Thoracic aorta (tissue), 2 donors: ENCODE measurements at places on chromosomes 4 and X. TPM values are rescaled to one million over a fixed set of nuclear protein-coding genes. Genes with fewer than 3 reads are reported as not detected.
A peak's percentile ranks its signal among the peaks of the same experiment; 100 is the strongest.

Gene GPRASP2
- 8.1 TPM for total RNA-seq

Gene MAGEC2
- not detected for total RNA-seq

Gene ASMT
- total RNA-seq: not detected

Gene CFAP299
- total RNA-seq: not detected

Gene HELQ
- 11.6 TPM for total RNA-seq

Gene OTUD4
- total RNA-seq: 57.2 TPM

Gene SUPT20HL2
- not detected for total RNA-seq

GRCh38 chr4:140113653-140114052, 40.3 kb downstream of the MAML3 start:
- no peaks in the 10 kb centered on the region for H3K36me3 ChIP-seq
- H3K27me3 ChIP-seq: no peaks in the 10 kb centered on the region
- no peak overlapping the region for H3K27ac ChIP-seq
- no peaks in the 10 kb centered on the region for H3K4me1 ChIP-seq
- DNase-seq: no peak

GRCh38 chr4:64409300-64409699, at the start of gene TECRL:
TECRL (minus strand) TSS chr4:64409450; CDS start chr4:64409351, 99 bp downstream.
- DNase-seq: no peak
- H3K27me3 ChIP-seq: no peaks in the 10 kb centered on the region
- no peaks in the 10 kb centered on the region for H3K36me3 ChIP-seq
- H3K27ac ChIP-seq: no peak within 1 kb of the TSS
- H3K4me3 ChIP-seq: no peak within 1 kb of the TSS

GRCh38 chrX:23945206-23945605, 37.4 kb downstream of the CXorf58 start:
- H3K36me3 ChIP-seq: no peaks in the 10 kb centered on the region
- H3K4me1 ChIP-seq: no peaks in the 10 kb centered on the region
- H3K27me3 ChIP-seq: no peaks in the 10 kb centered on the region

GRCh38 chr4:137274404-137274803, 257.9 kb downstream of the PCDH18 start:
- no peaks in the 10 kb centered on the region for H3K27me3 ChIP-seq
- DNase-seq: no peak
- peak overlapping the region; percentile 42 for H3K27ac ChIP-seq
- H3K4me3 ChIP-seq: peak overlapping the region; percentile 7
- peaks cover 17% of the 10 kb centered on the region for H3K4me1 ChIP-seq

- no peaks in the 10 kb centered on the region for H3K36me3 ChIP-seq
- no peak for DNase-seq
- H3K27ac ChIP-seq: no peak overlapping the region
- H3K4me3 ChIP-seq: no peak overlapping the region
Observed at GRCh38 chr4:58658701-58659100, 1548.5 kb upstream of the IGFBP7 start.

GRCh38 chr4:174284487-174284886, 776 bp downstream of the CEP44 start:
- no peaks in the 10 kb centered on the region for H3K36me3 ChIP-seq
- no peak for DNase-seq
- peak overlapping the region; percentile 94 for H3K27ac ChIP-seq
- H3K4me1 ChIP-seq: peaks cover 34% of the 10 kb centered on the region

- no peaks in the 10 kb centered on the region for H3K36me3 ChIP-seq
- no peak overlapping the region for H3K27ac ChIP-seq
Observed at GRCh38 chrX:21375708-21376009, 1.4 kb downstream of the CNKSR2 start.

- DNase-seq: no peak
- H3K27ac ChIP-seq: no peak overlapping the region
- H3K36me3 ChIP-seq: peaks cover 2% of the 10 kb centered on the region
- H3K27me3 ChIP-seq: no peaks in the 10 kb centered on the region
Observed at GRCh38 chrX:123626962-123627361, 105.9 kb downstream of the THOC2 start.

- peaks cover 16% of the 10 kb centered on the region for H3K36me3 ChIP-seq
- DNase-seq: no peak
- no peaks in the 10 kb centered on the region for H3K27me3 ChIP-seq
- H3K4me1 ChIP-seq: peaks cover 32% of the 10 kb centered on the region
- H3K27ac ChIP-seq: no peak overlapping the region
Observed at GRCh38 chr4:153296040-153296823, 48.3 kb upstream of the MND1 start.

GRCh38 chr4:123042095-123042494, 119.7 kb upstream of the NUDT6 start:
- H3K4me3 ChIP-seq: no peak overlapping the region
- no peaks in the 10 kb centered on the region for H3K36me3 ChIP-seq
- H3K27me3 ChIP-seq: no peaks in the 10 kb centered on the region
- H3K4me1 ChIP-seq: no peaks in the 10 kb centered on the region
- DNase-seq: no peak
- no peak overlapping the region for H3K27ac ChIP-seq

- no peaks in the 10 kb centered on the region for H3K36me3 ChIP-seq
- no peak for DNase-seq
- H3K4me3 ChIP-seq: no peak overlapping the region
Observed at GRCh38 chr4:107458194-107458593, 261.8 kb downstream of the PAPSS1 start.

- no peak overlapping the region for H3K4me3 ChIP-seq
- no peak for DNase-seq
- H3K36me3 ChIP-seq: peaks cover 7% of the 10 kb centered on the region
- no peaks in the 10 kb centered on the region for H3K4me1 ChIP-seq
- no peaks in the 10 kb centered on the region for H3K27me3 ChIP-seq
Observed at GRCh38 chrX:118637997-118638396, 89.4 kb upstream of the IL13RA1 start.

DNA sequence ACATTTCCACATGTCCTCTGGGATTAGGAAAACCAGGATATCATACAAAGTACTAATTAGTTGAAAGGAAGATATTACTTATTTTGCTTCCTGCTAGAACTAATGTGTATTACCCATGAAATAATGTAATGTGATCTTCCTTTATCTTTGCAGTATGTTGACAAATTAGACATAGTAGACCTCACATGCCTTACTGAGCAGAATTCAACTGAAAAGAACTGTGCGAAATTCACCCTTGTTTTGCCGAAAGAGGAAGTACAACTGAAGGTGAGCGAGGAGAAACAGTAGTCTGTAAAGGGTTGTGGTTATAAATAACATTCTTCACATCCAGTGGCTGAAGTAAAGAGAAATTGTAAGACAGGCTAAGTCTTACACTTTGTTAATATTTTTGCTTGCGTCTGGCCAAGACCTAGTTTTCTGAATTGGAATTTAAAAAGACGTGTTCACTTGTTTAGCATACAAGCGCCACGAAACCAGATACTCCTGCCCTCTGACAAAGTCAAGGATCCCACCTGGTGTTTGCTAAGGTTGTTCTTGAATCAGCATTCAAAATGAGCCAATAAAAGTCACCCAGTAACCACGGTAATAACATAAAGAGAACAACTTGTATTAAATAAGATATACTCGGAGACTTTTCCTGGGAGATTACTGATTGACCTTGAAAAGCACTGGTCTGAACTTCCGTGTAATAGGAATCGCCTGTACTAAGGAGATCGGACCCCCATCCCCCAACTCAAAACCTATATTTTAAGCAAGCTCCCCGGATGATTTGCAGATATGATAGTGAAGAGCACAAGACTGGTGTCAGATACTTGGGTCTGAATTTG, 16.9 kb downstream of the STAP1 start:
- DNase-seq: no peak
- H3K4me1 ChIP-seq: no peaks in the 10 kb centered on the region
- H3K4me3 ChIP-seq: no peak overlapping the region
- no peaks in the 10 kb centered on the region for H3K27me3 ChIP-seq

DNA sequence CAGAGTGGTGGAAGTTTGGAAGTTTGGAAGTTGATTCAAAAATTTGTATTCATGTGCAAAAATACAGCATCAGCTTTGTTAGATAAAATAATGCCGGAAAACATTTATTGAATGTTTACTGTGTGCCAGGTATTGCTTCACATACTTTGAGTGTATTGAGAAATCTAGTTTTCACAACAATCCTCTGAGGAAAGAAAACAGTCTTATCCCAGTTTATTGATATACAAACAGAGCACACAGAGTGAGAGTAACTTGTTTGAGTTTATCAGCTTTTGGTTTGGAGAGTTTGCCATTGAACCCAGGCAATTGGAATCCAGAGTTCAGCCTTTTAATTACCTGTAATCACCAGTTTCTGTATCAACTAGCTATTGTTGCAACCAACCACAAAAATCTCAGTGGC, 127.2 kb upstream of the RPS6KA3 start:
- H3K4me1 ChIP-seq: no peaks in the 10 kb centered on the region
- DNase-seq: no peak
- no peak overlapping the region for H3K4me3 ChIP-seq
- no peak overlapping the region for H3K27ac ChIP-seq
- no peaks in the 10 kb centered on the region for H3K36me3 ChIP-seq

DNA sequence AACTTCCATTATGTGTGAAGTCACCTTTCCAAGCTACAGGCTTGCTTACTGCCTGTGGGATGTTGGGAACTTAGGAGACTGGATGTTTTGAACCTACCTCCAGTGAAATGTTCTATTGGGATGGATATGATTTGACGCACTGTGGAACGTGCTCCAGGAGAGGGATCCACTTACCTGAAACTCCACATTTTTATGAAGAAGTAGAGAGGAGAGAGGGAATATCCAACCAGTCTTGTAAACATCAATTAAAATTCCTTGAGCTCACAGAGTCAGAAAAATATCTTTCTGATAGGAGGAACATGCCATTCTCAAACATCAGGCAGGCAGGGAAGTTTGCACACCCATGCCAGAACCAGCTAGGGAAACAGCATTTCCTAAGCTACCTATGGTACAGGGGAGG, 91.1 kb upstream of the MAOA start:
- no peaks in the 10 kb centered on the region for H3K4me1 ChIP-seq
- no peak overlapping the region for H3K4me3 ChIP-seq
- H3K27ac ChIP-seq: no peak overlapping the region

DNA sequence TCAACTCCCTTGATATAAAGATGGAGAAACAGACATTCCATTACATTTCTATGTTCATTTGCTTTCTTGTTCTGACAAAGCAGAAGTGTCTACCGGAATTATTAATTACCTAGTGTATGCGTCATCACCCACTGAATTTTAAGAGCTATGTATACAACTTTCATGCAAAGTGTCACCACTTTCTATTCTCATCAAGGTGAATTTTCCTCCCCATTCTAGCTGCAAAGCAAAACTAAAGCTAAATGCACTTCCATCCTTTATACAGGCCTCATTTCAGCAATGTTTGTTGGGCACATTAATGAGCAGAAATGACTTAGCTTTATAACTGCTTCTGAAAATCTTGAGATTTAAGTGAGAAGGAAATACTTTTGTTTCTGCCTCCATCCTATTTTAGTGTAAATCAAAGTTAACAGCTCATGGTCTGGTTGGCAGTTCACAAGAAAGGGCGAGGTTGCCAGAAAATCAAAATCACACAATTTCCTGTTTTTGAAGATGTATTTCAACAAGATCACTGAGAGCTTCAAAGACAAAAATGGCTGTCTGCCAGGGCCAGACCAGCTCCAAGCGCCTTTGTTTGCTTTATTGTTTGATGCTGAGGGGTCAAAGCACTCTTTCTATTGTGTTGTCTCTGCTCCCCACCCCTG, 7.2 kb upstream of the FAM9C start:
- no peak overlapping the region for H3K27ac ChIP-seq
- no peak overlapping the region for H3K4me3 ChIP-seq
- no peaks in the 10 kb centered on the region for H3K4me1 ChIP-seq
- no peaks in the 10 kb centered on the region for H3K27me3 ChIP-seq
- no peaks in the 10 kb centered on the region for H3K36me3 ChIP-seq
- DNase-seq: no peak

DNA sequence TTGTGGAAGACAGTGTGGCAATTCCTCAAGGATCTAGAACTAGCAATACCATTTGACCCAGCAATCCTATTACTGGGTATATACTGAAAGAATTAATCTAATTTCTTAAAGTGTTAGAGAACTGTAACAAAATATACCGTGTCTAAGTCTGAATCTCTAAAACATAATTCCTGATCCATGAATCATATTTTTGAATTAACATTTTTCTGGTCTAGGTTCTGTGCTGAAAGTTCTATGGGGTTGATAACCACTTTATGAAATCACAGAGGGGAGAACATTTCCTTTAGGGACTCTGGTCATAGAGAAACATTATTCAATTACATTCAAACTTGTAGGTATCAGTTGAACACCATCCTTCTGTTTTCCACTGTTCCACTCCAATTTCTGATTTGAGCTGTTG, 91.9 kb upstream of the ETNPPL start:
- no peak overlapping the region for H3K4me3 ChIP-seq
- no peak for DNase-seq
- no peaks in the 10 kb centered on the region for H3K27me3 ChIP-seq
- no peak overlapping the region for H3K27ac ChIP-seq
- no peaks in the 10 kb centered on the region for H3K4me1 ChIP-seq

DNA sequence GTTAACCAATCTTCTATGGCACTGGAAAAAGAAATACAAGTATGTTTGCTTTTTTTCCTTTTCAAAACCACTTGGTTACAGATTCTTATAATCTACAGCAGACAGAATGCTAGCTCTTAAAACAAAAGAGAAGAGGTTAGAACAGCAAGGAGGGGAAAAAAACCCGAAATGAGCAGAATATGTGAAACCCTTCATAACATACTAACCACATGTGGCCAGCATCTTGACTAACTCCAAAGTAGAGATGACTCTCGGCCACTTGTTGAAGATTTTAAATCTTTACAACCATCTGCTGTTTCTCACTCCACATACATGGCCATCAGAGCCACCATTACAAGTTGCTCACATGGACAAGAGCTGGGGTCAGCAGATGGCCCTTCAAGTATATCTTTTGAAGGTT, 100.3 kb downstream of the PAPSS1 start:
- H3K4me1 ChIP-seq: peaks cover 18% of the 10 kb centered on the region
- no peaks in the 10 kb centered on the region for H3K36me3 ChIP-seq
- H3K27me3 ChIP-seq: no peaks in the 10 kb centered on the region
- peak overlapping the region; percentile 40 for H3K27ac ChIP-seq

GRCh38 chr4:85092943-85093342, 126.5 kb upstream of the WDFY3 start:
- no peaks in the 10 kb centered on the region for H3K4me1 ChIP-seq
- H3K27me3 ChIP-seq: no peaks in the 10 kb centered on the region
- no peak for DNase-seq
- H3K36me3 ChIP-seq: no peaks in the 10 kb centered on the region
- H3K27ac ChIP-seq: no peak overlapping the region

- no peak overlapping the region for H3K4me3 ChIP-seq
- peaks cover 53% of the 10 kb centered on the region for H3K4me1 ChIP-seq
- H3K36me3 ChIP-seq: no peaks in the 10 kb centered on the region
- no peaks in the 10 kb centered on the region for H3K27me3 ChIP-seq
- no peak for DNase-seq
- no peak overlapping the region for H3K27ac ChIP-seq
Observed at GRCh38 chr4:186689476-186689875, 34.2 kb downstream of the FAT1 start.

- no peaks in the 10 kb centered on the region for H3K36me3 ChIP-seq
- H3K27ac ChIP-seq: no peak overlapping the region
- H3K27me3 ChIP-seq: no peaks in the 10 kb centered on the region
- no peak for DNase-seq
Observed at GRCh38 chrX:139204898-139205667, 325.5 kb upstream of the F9 start.

DNA sequence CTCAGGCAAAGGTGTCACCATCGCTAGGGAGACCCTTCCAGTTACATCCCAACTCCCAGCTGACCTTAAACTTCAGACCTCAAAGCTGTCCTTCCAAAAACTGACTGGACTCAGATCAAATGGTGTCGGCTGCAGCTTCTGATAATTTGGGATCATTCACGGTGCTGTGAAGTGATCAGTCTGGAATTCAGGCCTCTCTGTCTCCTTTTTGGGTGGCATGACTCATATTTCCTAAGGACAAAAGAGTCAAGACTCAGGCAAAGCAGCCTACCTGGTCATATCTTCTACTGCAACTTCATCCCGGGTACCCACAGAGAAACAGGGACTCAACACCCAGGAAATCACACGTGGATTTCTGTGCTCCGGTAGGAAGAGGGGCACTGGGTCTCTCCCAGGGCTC, 87.6 kb downstream of the SORCS2 start:
- H3K27me3 ChIP-seq: no peaks in the 10 kb centered on the region
- no peak overlapping the region for H3K27ac ChIP-seq
- no peak overlapping the region for H3K4me3 ChIP-seq
- no peaks in the 10 kb centered on the region for H3K36me3 ChIP-seq
- no peaks in the 10 kb centered on the region for H3K4me1 ChIP-seq
